ENCODE measurements at places on chromosomes 3 and 15.

DNA sequence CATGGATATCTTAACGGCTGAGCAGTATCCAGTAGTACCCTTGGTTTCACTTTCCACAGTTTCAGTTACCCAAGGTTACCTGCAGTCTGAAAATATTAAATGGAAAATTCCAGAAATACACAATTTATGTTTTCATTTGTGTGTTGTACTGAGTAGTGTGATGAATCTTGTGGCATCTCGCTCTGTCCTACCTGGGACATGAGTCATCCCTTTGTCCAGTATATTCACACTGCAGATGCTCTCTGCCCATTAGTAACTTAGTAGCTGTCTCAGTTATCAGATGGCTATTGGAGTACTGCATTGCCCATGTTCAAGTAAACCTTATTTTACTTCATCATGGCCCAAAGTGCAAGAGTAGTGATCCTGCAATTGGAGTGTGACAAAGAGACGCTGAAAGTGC, 26.1 kb downstream of the GASK1A start:
- DNase-seq = no peak

DNA sequence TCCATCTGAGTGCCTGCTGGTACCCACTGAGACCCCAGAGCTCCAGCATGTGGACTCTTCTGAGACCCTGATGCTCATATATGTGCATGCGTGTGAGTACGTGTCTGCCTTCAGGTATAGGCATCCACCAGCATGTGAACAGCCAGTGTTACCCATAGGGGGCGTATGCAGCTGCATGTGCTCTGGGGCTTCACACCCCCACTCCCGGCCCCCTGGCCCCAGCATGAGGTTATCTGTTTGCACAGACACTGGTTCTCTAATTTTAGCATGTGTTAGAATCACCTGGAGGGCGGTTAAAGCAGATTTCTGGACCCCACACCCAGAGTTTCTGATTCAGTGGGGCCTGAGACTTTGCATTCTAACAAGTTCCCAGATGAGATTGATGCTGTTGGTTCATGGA, 824 bp upstream of the CILP start:
- no peak for DNase-seq

DNA sequence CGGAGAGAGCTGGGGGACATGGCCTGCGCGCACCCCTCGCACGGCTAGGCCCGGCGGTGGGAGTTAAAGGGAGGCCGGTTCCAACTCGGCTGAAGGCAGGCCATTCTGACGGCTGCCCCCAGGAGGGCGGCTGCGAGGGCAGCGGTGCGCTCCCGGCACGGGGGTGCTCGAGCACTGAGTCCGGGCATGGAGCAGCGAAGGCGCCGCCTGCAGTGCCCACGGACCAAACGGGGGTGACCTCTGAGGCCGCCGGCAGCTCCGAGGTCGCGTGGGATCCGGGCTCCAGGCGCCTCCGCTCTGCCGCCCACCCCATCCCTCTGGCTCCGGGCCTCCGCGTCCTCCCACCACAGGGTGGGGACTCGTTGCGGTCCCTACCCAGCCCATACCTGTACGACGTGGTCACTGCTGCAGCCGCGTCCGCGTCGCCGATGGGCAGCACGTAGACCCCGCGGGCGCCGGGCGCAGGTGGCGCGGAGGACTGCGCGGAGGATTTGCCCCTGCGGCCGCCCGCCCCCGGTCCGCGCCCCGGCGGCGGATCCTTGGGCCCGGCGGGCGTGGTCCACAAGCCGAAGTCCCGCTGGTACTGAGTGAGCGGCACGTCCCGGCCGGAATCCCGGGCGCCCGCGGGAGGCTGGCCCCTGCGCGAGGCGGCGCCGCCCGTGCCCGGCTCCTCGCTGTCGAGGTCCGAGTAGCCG, 469 bp downstream of the MAP6D1 start:
- peak; percentile 54 for DNase-seq

GRCh38 chr15:39191871-39192291, 389.0 kb upstream of the THBS1 start:
- DNase-seq = no peak

GRCh38 chr3:184414418-184415202, 34.8 kb downstream of the CHRD start:
- DNase-seq = no peak

GRCh38 chr3:172256101-172256734, 192.0 kb downstream of the GHSR start:
- DNase-seq = no peak

DNA sequence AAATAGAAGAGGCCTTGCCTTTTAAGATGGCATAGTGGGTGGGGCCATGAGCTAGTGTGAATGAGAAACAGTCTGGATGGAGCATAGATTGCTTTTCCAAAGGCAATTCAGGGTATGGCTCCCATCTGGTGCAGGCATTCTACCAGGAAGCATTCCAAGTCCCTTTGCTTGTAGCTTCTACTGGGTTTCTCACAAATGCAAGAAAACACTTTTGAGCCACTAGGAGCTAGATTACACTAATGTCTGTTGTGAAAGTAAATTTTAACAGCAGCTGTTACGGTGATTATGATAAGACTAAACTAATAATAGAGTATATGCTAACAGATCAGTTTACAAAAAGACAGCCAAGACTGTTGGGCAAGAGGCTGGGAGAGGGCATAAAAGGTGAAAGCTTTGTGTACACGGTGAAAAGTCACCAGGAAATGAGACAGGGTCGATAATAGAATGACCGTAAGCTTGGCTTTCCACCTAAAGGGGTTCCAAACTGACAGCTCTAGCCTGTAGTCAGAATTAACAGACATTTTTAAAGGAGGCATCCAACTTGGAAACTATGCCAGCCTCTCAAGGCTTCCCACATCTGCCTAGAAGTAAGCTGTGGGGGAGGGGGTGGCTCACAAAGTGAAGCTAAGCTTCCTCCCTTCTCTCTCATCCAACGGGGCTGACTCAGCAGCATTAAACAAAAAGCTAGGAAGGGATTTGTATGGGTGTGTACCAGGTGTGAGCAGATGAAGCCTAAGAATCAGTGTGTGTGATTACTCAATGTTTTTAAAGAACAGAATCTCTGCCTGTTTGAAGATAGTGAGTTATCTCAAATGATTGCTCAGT, 61.1 kb upstream of the GPD1L start:
- DNase-seq = no peak

DNA sequence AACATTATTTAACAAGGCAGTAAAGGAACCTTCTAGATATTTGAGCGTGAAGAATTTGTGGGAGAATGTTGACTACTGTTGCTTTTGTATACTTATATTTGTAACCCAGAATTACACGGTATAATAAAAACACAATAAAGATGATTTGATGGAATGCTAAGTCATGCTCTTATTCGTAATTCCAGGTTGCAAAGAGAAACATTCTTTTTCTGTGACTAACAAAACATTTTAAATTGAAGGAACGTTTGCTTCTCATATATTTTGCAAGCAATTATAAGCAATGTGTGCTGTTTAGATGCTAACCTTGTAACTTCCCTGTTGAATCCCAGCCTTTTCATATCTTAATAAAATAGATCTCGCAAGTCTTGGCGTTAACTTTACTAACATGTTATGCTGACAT, 124.4 kb upstream of the CGNL1 start:
- no peak for DNase-seq

- no peak for DNase-seq
These were observed 107.2 kb upstream of the CLSTN2 start for GRCh38 chr3:139827833-139828232.

- DNase-seq = no peak
These were observed 23.5 kb upstream of the EPHB3 start for GRCh38 chr3:184537885-184538665.

DNA sequence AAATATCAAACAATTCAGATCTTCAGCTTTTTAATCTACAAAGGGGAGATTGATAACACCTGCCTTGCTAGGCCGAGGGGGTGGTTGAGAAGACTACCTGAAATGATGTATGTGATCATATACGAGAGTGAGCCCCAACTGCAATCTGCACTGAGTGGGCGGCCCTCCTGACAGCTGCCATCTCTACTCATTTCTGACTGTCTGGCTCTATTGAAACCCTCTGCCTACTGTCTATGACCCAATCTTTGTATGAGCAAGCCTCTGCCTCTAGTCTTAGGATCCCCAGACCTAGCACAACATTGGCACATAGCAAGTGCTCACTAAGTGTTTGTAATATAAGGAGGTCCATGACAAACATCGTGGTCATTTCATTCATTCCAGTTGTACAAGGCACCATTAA, 144.4 kb upstream of the NR2F2 start:
- DNase-seq = no peak

Measured in mesothelial cell of epicardium (in vitro differentiated cells).